ENCODE measurements at places on chromosomes 12 and 14.

GRCh38 chr12:118055144-118055557 is 5.8 kb downstream of the WSB2 start:
- peak; percentile 59 for DNase-seq

DNA sequence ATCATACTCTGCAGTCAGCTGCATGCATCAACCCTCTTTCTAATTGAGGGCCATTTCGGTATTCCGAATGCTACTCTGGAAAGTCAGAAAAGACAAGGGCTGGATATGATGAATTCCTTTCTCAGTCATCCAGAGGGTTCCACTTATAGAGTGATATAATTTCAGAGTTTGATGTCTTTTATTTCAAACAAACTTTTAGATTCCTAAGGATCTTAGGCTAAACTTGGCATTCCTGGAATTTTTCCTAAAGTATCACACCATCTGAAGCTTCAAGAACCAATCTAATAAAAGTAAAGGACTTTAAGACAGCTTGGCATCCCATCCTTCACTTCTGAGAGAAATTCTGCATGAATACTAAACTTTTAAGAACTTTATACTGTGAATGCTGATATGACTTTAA is 69.3 kb upstream of the KCNJ8 start:
- no peak for DNase-seq

DNA sequence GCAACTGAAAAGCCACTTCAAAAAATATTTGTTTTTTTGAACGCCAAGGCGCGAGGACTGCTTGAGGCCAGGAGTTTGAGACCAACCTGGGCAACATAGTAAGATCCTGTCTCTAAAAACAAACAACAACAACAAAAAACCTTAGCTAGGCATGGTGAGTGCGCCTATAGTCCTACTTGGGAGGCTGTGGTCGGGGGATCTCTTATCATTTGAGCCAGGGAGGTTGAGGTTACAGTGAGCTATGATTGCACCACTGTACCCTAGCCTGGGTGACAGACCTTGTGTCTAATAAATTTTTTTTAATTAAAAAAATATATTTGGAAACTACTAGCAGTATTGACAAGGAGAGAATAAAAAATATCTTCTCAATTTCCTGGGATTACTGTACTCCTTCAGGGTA is 113.1 kb downstream of the TRAFD1 start:
- DNase-seq = no peak

DNA sequence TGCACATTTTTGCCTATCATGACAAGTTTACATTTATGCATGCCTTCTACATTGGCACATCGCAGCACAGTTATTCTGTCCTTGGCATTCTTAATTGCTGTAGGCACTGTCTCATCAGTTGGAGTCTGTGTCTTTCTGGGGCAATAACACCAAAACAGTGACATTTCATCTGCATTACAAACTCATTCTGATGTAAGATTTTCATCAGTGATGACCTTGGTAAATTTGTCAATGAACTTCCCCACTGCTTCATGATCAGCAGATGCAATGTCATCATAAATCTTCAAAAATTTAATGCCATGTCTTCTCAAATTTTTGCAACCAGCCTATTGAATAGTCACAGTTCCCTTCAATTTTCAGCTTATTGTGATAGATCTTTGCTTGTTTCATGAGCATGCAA is 85.5 kb downstream of the CAPZA3 start:
- DNase-seq = no peak

DNA sequence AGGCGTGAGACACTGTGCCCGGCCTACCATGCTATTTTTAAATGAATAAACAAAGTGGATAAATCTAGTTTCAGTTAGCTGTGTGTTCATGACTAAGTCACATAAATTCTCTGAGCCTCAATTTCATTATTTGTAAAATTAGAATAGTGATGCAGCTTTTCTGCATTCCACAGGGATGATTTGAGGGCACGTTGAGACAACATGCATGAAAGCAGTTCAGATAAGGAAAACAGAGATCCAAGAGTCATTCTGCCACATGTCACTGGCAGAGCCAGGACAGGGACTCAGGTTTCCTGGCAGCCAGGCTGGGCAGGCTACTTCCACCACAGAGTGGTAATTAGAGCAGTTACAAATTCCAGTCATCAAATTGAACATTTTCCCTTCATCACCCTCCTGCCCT is 2.9 kb upstream of the PPP4R4 start:
- no peak for DNase-seq

GRCh38 chr14:61925043-61925442 is 162.8 kb downstream of the SNAPC1 start:
- no peak for DNase-seq

GRCh38 chr14:68450391-68451120 is 342.3 kb downstream of the ZFP36L1 start:
- no peak for DNase-seq

DNA sequence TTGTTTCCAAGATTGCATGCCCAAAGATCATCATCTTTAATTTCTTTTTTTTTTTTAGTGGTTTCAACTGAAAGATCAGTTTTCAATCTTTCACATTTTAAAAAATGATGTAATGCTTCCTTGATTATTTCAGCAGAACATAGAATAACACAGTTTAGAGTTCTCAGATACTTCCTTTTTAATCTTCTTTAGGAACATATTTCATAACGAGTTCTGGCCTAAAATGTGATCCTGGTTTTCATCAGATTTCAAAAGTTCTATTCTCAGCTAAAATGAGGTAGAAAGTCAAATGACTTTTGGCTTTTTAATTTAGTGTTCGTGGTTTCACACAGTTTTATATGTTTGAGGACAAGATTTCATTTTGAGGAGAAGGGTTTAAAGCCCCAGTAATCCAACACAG is 40.0 kb upstream of the NR1H4 start:
- DNase-seq = no peak

Data from aorta (tissue), 5 donors.